H54 (cell line): ENCODE measurements at places on chromosomes 2 and 18.

DNA sequence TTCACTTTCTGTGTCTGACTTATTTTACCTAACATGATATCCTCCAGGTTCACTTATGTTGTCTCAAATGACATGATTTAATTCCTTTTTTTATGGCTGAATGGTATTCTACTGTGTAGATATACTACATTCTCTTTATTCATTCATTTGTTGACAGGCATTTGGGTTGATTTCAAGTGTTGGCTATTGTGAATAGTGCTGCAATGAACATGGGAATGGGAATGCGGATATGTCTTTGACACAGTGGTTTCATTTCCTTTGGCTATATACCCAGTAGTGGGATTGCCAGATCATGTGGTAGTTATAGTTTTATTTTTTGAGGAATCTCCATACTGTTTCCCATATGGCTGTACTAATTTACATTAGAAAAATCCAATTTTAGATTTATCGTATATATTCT lies 195.4 kb upstream of the KLHL14 start:
- DNase-seq, result no peak

DNA sequence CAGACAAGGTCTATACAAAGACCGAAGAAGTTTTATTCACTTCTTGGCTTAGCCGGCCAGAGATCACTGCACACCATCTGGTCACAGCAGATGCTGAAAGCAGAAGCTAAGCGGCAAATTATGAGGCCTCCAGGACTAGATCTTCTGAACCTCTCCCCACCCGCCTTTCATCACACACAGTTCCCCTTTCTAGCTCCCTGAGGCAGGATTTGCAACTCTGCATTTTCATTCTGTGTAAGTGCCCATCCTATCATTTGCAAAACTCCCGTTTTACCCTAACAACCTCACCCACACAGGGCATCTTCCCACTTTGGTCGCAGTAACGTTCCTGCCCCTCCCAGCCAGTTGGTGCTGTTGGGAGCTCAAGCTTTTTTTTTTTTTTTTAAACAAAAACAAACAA lies 3.1 kb upstream of the MOB1A start:
- DNase-seq, result no peak

GRCh38 chr2:74373985-74374384 lies 6.1 kb downstream of the DCTN1 start:
- DNase-seq, result no peak

DNA sequence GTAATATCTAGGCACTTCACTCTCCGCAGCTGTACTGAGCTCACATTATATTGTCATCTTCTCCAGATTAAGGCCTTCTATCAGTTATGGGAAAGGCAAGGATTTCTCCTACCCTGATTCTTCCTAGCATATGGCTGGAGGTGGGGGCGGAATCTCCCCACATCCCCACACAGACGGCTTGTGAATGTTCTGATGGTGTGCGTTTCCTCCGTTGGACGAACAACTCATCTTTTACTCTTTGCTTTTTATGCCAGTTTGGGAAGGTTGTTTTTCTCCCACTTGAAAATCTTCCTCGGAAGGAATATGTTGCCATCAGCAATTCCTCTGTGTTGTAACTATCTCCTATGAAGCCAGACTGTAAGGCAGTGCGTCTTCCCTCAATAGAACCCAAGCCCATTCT lies 24.3 kb downstream of the KLHL29 start:
- DNase-seq, result no peak

DNA sequence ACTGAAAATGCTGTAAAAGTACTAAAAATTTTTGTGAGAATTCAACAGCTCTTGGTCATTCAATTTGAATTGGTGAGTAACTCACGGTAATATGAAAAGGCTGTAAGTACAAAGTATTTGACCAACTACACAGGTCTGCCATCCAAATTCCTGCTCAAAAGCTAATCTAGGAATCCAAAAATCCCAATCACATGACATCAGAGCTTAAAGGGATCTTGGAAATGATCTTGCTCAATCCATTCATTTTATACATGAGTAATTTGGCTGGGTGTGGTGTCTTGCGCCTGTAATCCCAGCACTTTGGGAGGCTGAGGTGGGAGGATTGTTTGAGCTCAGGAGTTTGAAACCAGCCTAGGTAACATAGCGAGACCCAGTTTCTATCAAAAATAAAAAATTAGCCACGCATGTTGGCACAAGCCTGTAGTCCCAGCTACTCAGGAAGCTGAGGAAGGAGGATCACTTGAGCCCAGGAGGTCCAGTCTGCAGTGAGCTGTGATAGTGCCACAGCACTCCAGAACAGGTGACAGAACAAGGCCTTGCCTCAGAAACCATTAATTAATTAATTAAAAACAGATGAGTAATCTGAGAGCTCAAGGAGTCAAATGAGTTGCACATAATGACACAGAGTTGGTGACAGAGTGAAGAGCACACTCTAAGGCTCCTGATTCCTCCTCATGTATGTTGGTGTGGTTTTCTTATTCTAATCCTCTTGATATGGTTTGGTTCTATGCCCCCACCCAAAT lies 19.8 kb downstream of the SPIRE1 start:
- DNase-seq, result peak; percentile 9

GRCh38 chr2:88220718-88221117 lies 50.6 kb downstream of the THNSL2 start:
- DNase-seq, result no peak

DNA sequence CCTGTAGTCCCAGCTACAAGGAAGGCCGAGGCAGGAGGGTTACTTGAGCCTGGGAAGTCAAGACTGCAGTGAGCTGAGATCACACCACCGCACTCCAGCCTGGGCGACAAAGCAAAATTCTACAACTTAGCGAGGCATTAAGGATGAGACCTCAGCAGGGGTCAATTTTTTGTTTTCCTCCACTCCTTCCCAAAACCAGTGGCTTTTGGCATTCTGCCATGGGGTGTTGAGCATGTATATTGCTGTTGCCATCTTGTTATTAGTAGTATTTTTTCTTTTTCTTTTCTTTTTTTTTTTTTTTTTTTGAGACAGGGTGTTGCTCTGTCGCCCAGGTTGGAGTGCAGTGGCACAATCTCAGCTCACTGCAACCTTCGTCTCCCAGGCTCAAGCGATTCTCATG lies 8.9 kb upstream of the GIGYF2 start:
- DNase-seq, result no peak

- DNase-seq, result no peak
These were observed 15.8 kb downstream of the ERLEC1 start for GRCh38 chr2:53802617-53803151.

- no peak for DNase-seq
These were observed 244.7 kb downstream of the HNMT start for GRCh38 chr2:138209009-138209408.

DNA sequence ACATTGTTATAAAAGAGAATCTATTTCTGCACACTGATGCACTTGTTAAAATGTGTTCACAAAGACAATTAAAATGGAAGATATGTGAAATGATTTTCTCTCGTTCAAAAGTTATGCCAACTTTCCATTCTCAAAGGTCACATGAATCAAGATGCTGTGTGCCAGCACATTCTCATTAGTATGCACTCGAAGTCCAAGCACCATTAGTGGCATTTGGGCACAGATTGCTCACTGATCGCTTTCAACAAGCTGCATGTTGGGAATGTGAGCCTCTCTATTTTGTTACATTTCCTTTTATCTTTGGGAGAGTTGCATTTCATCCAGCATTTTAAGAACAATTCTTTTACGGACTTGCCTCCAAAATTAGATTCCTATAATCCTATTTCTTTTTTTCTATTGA lies 398.9 kb downstream of the FBXO15 start:
- DNase-seq, result no peak

- DNase-seq, result no peak
These were observed 104.4 kb upstream of the CDC42EP3 start for GRCh38 chr2:37775908-37776250.

- no peak for DNase-seq
These were observed 140.9 kb downstream of the DYM start for GRCh38 chr18:49319590-49319989.

- DNase-seq, result peak; percentile 15
These were observed 220.5 kb downstream of the PIEZO2 start for GRCh38 chr18:10928772-10929373.

GRCh38 chr2:152466980-152467676 lies 132.2 kb downstream of the FMNL2 start:
- no peak for DNase-seq

DNA sequence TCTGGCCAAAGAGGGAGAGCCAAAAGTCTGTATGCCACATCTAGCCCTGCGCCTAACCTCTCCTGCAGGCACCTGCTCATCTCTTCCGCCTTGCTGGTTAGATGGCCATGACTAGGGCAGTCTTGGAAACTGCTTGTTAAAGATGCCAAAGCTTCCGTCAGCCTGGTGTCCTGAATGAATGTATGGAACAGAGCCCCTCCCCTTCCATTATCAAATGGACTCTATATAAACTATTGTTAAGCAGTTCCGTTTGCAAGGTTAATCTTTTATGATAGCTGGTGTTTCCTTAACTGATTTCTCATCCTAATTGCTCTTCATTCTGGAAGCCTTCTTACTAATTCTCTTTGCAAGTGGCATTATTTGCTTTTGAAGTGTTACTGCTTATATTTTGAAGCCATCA lies 87.1 kb downstream of the ATP9B start:
- no peak for DNase-seq

GRCh38 chr2:219285894-219286425 lies 6.8 kb downstream of the DNAJB2 start:
- DNase-seq, result no peak

DNA sequence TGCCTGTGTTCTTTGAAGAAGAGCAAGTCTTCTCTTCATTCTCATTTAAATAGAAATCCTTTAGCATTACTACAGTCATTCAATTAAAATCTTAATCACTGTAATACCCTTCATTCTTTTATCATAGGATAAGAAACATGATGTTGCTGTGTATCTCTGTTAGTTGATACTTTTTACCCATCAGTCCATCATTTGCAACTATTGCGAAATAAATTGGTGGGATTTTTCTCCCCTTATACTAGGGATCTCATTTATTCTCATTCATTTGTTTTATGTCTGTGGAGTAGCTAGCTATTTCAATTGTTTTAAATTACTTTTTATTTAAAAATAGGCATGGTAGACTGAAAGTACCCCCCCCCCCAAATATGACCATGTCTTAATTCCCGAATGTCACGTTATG lies 235.3 kb downstream of the KIAA1328 start:
- DNase-seq, result no peak

DNA sequence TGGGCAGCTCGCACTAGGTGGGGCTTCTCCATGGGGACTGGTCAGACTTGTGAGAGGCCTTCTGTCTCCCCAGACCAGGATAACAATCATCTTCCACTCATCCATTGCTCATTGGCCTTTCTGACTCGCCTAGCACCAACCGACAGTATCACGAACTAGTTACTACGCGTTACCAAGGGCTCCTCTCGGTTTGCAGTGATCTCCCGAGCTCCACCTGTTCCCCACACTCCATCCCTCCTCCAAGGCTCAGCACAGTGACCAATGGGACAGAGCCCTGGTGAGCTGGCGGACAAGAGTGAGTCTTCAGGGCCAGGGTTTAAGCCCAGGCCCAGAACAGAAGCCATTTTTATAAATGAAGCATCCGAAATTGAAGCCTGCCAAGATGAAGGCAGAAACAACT lies 42.8 kb upstream of the SMAD7 start:
- no peak for DNase-seq

GRCh38 chr18:47522359-47522758 lies 270.9 kb upstream of the SKOR2 start:
- no peak for DNase-seq

DNA sequence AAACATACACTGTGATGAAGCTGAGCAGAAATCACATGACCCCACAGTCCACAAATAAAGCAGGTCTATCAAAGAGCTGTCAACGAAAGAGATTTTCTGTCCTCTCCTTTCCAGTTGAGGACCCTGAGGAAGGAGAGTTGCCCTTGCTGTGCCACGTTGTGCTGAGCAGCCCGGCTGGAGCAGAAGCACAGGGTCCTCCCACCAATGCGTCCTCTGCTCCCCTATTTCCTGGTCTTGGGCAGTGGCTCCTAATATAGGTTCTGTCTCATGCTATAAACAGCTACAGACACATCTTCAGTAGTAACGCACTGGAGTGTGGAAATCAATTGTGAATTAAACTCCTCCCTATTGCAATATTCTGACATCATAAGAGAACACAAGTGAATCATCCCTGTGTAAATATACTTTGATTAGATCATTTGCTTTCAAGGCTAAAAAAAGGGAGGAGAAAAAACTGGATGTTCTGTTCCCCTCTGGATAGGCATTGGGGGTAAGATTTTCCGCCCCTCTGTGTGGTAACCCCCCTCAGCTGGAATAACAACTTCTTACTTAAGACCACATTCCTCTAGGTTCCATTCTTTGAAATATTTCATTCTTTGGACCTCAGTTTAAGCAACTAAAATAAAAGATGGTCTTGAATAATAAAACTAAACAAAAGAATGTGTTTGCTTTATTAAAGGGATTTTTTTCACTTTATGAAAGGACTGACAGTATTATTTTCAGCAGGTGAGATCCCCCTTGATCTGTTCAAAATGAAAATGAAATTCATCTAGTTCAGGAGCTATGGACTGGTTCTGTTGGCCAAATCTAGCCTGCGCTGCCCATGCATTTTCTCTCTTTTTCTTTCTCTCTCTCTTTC lies 8.3 kb upstream of the RHOB start:
- DNase-seq, result no peak

GRCh38 chr18:76562286-76563122 lies 67.5 kb upstream of the ZNF516 start:
- DNase-seq, result no peak

GRCh38 chr2:219645631-219646527 lies 18.4 kb downstream of the SLC4A3 start:
- peak; percentile 83 for DNase-seq

GRCh38 chr2:109057686-109058085 lies 68.7 kb upstream of the EDAR start:
- DNase-seq, result no peak

DNA sequence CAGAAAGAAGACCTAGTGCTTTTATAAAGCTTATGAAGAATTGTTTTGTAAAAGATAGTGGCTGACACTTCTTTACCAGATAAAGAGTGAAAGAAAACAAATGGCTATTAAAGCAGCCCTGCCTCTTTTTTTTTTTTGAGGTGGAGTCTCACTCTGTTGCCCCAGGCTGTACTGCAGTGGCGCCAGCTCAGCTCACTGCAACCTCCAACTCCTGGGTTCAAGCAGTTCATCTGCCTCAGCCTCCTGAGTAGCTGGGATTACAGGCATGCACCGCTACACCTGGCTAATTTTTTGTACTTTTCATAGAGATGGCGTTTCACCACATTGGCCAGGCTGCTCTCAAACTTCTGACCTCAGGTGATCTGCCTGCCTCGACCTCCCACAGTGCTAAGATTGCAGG lies 12.9 kb downstream of the ARPC2 start:
- no peak for DNase-seq

DNA sequence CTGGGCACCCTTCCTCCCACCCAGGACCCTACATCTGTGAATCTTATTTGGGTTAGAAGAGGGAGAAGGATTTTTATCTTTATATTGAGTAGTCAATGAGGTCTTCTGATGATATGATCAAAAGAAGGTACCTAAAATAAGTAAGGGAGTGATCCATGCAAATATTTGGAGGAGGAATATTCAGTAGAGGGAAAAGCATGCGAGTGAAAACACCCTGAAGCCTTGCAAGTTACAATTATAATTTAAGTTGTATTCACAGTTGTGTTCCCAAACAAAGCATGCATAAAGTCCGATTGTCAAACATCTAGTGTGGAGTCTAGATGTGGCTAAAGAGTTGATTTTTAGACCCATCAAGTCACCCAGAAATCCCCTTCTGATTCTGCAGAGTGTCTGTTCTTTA lies 530.2 kb upstream of the ZEB2 start:
- no peak for DNase-seq
